ENCODE measurements at places on chromosomes 1 and 21.

GRCh38 chr1:92587445-92587844 lies 100.7 kb upstream of the GFI1 start:
- DNase-seq: peak; percentile 43

DNA sequence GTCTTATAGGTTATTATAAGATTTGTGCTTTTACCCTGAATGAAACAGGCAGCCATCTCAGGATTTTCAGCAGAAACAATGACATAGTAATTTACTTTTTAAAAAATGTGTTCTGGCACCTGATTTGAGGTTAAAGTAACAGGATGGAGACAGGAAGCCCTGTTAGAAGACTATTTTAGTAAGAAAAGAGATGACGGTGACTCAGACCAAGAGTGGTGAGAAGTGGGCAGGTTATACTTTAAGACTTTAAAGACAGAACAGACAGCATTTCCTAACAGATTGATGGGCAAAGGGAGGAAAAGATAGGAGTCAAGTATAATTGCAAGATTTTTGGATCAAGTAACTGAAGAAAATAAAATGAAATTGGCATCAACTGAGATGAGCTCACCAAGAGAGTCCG lies 436.8 kb upstream of the NR5A2 start:
- no peak for DNase-seq

- DNase-seq: no peak
Measured at GRCh38 chr1:208240662-208241355, 3.4 kb downstream of the PLXNA2 start.

- no peak for DNase-seq
Measured at GRCh38 chr1:221718381-221719277, 23.3 kb downstream of the DUSP10 start.

GRCh38 chr21:45390121-45390751 lies 14.7 kb upstream of the COL18A1 start:
- DNase-seq: no peak

DNA sequence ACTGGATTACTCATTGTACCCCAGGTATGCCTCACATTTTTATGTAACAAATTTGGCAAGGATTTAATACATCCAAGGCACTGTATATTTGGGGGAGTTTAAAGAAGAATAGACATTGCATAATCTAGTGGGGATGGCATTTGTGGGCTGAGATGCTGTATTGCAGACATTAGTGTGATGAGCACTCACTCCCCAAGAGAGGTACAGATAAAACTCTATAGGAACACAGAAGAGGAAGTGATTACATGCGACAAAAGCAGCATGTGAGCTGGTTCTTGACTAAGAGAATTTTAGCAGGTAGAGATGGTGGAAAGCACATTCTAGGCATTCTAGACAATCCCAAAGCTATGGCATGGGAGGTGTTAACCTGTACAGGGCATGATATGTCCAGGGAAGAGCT lies 24.2 kb upstream of the CDC14A start:
- no peak for DNase-seq

DNA sequence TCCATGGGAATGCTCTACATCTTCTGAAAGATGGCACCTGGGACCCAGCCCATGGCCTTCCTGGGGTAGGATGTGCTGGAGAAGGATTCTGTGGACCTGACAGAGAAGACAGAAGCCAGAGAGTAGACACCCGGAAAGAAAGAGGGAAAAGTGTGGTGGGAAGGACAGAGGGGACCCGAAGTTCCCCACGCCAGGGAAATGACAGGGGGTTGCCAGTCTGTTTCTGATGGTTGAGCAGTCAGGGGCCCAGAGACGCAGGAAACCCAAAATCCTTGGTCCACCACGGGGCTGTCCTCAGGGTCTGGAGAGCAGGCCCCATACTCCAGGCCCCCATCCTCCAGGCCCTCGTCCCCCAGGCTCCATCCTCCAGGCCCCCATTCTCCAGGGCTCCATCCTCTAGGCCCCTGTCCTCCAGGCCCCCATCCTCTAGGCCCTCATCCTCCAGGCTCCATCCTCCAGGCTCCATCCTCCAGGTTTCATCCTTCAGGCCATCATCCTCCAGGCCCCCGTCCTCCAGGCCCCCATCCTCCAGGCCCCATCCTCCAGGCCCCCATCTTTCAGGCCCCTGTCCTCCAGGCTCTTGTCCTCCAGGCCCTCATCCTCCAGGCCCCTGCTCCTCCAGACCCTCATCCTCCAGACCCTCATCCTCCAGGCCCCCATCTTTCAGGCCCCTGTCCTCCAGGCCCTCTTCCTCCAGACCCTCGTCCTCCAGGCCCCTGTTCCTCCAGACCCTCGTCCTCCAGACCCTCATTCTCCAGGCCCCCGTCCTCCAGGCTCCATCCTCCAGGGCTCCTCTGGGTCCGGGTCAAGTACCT lies 1.0 kb upstream of the TFF2 start:
- DNase-seq: no peak

DNA sequence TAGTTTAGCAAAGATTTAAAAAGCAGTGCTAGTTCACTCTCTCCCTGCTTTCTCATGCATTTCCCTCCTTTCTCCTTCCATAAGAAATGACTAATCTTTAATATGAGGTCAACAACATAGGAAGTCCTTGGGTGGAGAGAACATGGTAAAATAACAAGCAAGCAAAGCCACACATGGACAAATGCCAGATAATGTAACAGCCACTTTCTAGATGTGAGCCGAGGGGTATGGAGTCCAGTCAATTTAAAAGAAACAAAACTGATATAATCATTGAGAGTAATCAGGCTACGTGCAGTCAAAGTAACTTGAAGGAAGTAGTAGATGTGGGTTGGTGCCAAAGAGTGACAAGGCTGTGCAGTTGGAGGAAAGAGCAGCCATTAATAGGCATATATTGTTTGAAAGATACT lies 69.6 kb downstream of the DUSP10 start:
- DNase-seq: no peak

GRCh38 chr1:90475631-90476030 lies 241.5 kb downstream of the BARHL2 start:
- no peak for DNase-seq
